Effector memory CD4-positive, alpha-beta T cell (primary cell): ENCODE measurements at places on chromosomes 12 and 14.

GRCh38 chr12:66648033-66648735, 30.7 kb downstream of the GRIP1 start:
- no peak for DNase-seq

GRCh38 chr12:131994589-131994988, 44.8 kb downstream of the EP400 start:
- DNase-seq, result no peak

- no peak for DNase-seq
Observed at GRCh38 chr12:130161261-130162243, 712 bp upstream of the FZD10 start.

DNA sequence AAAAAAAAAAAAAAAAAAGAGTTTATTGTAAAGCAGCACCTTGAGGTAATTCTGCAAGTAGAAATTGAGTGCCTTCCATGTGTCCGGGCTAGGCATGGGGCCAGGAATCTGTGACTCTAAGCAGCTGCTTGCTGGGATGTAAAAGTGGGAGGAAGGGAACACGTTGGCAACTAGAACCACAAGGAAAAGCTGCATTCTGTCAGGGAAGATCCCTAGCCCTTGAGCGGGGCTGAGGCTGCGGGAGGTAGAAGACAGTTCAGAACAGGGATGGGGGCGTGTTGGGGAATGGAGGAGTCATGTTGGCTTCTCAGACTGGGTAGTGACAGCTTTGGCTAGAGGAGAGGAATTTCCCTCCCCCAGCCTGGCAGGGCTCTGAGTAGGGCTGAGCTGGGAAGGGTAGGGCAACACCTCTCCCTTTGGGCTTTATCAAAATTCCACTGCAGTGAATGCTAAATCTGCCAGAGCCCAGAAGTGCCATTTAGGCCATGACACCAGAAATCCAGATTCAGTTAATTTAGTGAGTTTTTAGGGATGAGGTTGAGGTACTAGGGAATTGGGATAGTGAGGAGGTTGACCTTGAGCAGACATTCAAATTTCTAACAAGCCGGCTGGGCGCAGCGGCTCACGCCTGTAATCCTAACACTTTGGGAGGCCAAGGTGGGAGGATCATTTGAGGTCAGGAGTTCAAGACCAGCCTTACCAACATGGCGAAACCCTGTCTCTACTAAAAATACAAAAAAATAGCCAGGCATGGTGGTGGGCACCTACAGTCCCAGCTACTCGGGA, 3.4 kb upstream of the TRAFD1 start:
- no peak for DNase-seq

DNA sequence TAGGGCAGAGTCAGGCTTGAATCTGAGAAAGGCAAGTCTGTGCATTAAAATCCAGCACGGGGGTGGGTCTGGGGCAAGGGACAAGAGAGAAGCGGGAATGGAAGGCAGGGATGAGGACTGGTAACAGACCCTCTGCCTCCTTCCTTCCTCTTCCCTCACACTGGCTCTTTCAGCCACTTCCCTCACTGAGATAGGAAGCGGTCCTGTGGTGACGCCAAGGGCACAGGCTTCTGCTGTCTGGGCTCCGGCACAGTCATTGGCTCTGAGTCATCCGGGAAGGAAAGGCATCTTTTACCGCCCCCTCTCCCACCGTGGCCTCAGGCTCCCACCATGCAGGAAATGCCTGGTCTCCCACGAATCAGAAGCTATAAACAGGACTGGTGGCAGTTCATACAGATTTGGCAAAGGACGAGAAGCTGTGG, 70.2 kb downstream of the ETV6 start:
- DNase-seq, result peak; percentile 12

DNA sequence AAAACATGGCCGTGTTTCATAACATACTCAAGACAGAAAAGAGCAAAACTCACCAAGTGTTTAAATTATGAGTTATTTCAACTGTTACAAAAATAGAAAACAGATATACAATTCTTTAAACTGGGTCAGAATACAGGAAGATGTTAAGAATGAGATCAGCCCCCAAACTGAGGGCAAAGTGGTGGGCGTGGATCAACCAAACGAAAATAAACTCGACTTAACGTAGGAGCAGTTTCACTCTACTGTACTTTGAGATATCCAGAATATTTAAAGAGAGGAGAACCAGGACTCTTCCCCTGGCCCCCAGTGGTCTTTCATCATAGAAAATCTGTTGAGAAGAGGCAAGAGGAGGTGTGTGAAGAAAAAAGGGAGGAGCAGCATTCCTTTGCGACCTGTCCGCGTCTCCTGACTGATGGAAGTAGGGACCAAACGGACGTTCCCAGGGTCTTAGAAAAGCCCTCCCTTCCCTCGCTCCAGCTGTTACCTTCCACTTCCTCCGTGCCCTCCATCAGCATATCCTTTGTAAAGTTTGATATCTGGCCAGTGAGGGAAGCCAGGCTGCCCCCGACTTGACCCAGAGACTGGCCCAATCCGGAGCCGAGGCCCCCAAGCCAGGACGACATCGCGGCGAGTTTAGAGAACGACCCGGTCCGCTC, 668 bp downstream of the TRIP11 start:
- DNase-seq, result no peak

- DNase-seq, result peak; percentile 48
Observed at GRCh38 chr14:72516936-72517700, 376.8 kb downstream of the DPF3 start.

DNA sequence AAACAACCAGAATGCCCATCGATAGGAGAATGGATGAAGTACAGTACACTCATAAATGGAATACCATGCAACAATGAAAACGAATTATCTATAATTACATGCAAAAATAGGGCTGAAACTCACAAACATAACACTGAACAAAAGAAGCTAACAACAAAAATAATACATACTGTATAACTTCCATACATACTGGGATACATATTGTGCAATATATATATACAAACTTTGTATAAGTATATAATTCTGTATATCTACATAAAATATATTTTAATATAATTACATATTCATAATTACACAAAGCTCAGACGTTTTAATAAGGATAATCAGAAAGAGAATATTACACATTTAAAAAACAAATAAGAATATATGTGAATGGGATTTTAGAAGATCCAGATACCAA, 90.2 kb downstream of the CDK17 start:
- DNase-seq, result no peak

DNA sequence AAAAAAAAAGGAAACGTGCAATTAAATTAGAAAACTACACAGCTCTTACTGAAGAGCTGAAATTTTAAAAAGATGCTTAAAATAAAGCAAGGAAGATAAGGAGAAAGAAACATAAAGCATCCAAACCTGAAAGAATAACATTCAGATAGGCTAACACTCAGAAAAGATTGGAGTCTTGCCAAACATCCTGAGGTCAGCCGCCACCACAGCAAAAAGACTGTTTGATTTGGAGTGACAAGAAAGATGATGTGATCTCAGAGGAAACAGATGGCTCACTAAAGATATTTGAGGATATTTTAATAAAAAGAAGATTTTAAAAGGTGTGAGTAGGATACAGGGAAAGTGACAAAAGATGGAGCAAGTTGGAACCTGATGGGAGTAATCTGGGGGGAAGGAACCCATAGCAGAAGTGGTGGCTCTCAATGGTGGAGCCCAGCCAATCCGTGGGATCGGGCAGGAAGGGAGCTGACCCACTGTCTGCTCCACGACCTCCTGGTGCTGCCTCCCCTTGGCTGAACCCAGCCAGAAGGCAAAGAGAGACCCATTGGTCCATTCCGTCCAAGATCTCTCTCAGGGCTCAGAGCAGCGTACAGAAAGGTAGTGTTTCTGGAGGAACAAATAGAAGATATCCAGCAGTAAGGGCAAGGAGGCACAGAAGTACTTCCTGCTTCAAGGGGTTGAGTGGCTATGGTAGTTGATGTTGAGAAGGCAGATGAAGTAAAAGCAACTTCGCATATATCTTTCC, 469.6 kb downstream of the RGS6 start:
- DNase-seq, result peak; percentile 10

- DNase-seq, result no peak
Observed at GRCh38 chr14:67607646-67608045, 7.6 kb upstream of the PIGH start.

GRCh38 chr14:91388551-91388975, 29.1 kb downstream of the CCDC88C start:
- no peak for DNase-seq

- DNase-seq, result no peak
Observed at GRCh38 chr14:53042480-53042879, 91.6 kb upstream of the FERMT2 start.

- DNase-seq, result no peak
Observed at GRCh38 chr12:53347905-53348304, 11.8 kb upstream of the SP7 start.

DNA sequence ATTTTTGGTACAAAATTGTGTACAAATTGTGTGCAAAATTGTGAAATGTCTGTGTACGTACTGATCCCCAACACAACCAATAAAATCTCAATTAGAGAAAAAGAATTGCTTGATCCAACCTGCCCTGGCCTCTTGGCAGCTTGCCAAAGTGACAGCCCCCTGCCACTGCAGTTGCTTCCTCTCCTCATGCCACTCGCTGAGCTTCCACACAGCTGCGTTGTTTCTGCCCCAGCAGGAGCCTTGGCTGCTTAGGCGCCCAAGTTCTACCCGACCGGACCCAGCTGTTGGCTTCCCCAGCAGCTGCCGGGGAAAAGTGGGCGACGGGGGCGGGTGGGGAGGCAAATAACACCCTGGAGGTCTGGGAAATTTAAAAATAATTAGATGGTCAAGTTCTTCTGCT, 171.8 kb upstream of the ATF7IP start:
- DNase-seq, result no peak

DNA sequence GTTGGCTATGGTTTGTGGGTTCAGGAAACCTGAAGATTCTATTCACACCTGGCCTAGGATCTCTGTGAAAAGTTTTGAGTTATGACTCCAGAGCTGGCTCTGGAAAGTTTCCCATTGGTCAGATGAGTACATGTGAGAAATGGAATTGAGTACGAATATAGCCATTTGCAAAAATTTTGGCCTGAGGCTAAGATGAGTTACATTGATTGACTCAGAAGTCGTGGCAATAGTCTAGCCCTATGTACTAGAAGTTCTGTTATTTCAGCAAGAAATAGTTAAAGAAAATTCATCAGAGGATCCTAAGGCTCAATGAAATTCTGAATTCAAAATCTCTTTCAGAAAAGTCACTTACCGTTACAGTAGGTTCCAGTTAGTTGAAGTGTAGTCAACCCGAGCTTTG, 109.9 kb downstream of the PTCSC3 start:
- no peak for DNase-seq

DNA sequence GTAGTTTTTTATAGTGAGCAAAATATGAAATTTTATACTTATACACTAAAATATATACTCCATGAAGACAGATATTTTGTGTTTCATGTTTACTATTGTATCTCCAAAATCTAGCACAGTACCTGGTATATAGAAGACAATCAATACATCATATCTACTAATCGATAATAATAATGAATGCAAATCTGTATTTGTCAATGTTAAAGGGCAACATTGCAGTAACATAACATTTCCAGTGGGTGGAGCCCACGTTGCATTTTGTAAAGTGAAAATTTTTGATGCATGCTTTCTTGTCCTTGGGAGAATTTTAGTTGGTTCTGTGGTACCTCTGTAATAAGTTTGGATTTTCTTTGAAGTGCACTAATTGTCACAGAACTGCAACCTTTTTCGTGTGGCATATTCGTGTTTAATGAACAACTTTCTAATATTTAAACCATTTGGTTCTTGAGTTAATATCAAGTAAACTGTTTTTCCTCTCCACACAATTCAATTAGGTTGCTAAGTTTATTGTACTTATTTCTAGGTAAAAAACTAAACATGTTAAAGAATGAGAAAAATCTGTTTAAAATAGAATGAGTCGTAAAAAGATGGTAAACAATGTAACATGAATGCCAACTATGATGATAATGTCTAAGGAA, 47.4 kb downstream of the AVPR1A start:
- no peak for DNase-seq

- DNase-seq, result no peak
Observed at GRCh38 chr12:24231298-24231697, 281.8 kb upstream of the SOX5 start.

GRCh38 chr12:124434354-124434753, 133.1 kb downstream of the NCOR2 start:
- DNase-seq, result no peak

DNA sequence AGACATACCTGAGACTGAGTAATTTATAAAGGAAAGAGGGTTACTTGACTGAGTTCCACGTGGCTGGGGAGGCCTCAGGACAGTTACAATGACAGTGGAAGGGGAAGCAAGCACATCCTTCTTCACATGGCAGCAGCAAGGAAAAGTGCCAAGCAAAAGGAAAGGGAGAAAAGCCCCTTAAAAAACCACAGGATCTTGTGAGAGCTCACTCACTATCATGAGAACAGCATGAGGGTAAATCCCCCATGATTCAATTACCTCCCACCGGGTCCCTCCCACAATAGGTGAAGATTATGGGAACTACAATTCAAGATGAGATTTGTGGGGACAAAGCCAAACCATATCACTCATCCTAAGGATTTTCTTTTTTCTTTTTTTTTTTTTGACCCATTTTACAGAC, 177.8 kb upstream of the EEA1 start:
- DNase-seq, result no peak

DNA sequence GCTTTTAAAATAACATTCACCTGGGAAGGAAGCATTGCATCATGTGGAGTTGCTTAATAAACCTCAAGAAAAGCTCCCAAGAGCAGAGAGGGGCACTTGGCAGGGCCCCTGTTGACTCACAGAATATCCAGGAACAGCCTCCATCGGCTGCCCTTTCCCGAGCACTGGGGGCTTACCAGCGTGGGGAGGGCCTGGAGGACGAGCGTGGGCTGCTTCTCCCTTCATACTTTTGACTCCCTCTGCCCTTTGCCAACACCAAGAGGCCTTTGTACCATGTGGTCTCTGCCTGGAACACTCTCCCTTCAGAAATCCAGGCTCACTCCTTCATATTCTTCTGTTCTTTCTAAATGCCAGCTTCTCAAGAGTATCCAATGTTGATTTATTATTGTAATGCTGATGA, 492.1 kb upstream of the TMEM132C start:
- DNase-seq, result no peak

- peak; percentile 10 for DNase-seq
Observed at GRCh38 chr12:71780237-71780822, 25.7 kb downstream of the RAB21 start.

GRCh38 chr12:62860020-62860419, 74.9 kb downstream of the PPM1H start:
- DNase-seq, result no peak

- DNase-seq, result no peak
Observed at GRCh38 chr12:22287101-22287500, 47.4 kb downstream of the ST8SIA1 start.
